Activated T-helper 1 cell treated with anti-CD3 and anti-CD28 coated beads, Interleukin-2, amount 50 U/mL, for 16 hours (primary cell): ENCODE measurements at places on chromosomes 16 and 17.

DNA sequence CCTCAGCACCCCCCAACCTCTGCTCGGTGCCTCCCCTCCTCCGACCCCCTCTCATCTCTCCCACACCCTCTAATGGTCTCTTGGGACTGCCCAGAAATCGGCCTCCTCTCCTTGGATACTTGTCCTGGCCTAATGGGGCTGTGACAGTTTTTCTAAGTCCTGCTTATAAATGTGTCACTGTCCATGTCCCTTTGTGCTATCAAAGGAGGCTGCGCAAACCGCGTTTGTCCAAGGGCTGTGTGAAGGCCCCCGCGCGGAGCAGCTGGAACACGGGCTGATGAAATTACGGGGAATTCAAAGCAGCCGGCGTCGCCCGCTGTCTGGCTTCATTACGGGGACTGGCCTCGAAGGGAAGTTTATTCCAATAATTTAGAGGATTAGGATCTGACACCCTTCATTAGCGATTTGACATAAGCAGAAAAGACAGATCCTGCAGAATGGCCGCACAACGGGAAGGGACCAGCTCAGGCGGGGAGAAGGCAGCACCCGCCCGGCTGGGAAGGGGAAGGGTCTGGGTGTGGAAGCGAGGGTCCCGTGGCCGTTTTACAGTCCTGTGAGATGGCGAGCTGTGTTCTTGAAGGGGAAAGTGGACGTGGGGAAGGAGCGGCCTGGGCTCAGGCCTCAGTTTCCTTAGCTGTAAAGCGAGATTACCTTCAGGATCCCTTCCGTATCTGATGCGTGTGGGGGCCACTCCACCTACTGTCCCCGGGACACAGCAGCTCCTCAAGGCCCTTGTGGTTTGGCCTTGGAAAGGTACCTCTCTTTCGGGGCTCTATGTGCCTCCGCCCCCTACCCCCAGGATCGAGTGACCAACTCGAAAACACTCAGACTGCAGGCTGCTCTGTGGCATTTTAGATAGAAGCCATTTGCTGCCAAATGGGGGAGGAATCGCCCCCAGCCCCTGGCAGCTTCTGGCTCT lies 1.6 kb upstream of the WFIKKN2 start:
- no peak for DNase-seq

DNA sequence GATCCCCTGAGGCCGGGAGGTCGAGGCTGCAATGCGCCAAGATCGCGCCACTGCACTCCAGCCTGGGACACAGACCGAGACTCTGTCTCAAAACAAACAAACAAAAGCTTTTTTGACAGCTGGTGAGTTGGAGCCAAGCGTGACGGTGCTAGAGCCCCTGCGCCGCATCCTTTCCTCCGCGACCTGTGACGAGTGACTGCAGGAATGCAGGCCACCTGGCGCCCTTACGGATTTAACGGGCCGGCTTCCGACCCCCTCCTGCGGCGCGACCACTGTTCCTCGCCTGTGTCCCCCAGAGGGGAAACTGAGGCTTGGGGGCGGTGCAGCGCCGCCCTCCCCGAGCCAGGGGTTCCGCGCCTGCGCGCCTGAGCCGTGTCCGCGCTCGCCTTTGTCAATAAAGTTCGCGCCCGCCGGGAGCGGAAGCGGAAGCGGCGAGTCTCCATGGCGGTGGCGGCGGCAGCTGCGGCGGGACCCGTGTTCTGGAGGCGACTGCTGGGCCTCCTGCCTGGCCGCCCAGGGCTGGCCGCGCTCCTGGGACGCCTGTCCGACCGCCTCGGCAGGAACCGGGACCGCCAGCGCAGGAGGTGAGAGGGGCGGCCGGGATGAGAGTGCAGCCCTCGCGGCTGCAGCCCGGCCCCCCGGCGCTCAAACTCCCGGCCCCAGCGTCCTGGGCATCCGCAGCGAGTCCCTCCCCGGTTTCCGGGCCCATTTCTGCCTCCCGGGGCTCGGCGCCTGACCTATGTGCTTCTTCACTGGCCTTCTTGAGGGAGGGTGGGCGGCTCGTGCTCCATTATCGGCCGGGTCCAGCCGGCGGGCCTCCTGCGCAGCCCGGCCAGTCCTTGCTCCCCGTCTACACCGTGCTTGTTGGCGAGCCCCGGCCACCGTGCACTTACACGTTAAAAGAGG lies at the start of gene PGS1:
PGS1 (plus strand) TSS at position 425 of the 906 bp plus-strand sequence; CDS start at position 442, 17 bp downstream.
- peak; percentile 73 for DNase-seq

GRCh38 chr17:7250695-7251627 lies 573 bp downstream of the CTDNEP1 start:
- DNase-seq = no peak

GRCh38 chr17:54982399-54982798 lies 13.8 kb downstream of the STXBP4 start:
- no peak for DNase-seq

DNA sequence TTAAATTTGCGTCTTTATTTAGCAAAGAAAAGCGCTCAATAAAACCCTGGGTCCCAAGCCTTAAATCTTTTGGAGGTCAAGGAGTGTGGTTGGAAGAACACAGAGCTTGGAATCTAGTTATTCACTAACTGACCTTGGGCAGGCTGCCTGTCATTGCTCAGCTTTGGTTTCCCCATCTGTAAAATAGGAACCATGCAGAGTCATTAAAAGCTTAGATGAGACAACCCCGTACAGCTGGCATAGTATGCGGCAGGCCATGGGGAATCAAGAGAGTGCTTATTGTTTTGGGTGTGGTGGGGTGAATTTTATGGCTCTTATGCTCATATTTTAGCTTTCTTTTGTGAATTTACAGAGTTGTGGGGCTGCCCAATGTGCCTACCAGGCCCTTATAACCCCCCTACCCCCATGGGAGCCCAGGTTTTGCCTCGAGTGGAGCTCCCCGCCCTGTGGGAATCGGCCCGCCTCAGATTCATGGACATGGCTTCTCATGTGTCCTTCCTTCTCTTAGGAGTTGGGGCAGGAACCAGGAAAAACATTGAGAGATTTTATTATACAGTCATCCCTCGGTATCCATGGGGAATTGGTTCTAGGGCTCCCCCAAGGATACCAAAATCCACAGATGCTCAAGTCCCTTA lies 113.5 kb downstream of the CLEC16A start:
- DNase-seq = no peak

GRCh38 chr17:79942011-79942405 lies 93.7 kb downstream of the TBC1D16 start:
- no peak for DNase-seq

DNA sequence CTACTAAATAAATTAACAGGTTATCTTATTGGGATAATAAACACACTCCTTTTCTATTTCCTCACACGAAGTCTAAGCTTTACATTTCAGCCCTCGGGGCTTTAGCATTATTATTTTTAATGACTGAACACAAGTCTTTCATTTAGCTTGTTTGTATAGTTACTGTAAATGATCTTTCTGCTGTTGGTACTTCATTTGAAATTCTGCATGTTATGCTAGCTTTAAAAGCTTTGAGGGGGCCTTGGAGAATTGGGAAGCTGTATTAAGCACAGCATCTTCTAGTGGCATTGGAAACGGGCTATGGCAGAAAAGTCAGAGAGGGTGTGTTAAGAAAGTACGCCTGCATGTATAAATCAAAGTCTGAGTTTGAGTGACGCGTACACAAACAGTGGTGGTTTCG lies 243.7 kb downstream of the FTO start:
- no peak for DNase-seq

DNA sequence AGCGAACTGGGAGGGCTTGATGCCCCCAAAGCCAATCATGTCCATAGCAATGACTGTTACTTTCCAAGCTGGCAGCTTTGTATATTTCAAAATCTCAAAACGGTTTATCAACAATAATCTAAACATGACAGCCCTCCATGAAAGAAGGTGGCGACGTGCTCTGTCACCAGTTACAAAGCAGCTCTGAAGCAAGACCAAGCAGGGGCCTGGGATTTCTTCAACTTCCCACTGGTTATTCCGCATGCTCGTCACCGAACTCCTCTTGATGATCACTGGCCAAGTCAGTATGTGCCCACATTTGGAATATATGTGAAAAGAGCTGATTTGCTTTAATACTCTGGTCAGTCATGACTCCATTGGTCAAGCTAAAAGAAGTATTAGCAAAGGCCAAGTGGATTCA lies 175.6 kb downstream of the VPS53 start:
- DNase-seq = no peak

DNA sequence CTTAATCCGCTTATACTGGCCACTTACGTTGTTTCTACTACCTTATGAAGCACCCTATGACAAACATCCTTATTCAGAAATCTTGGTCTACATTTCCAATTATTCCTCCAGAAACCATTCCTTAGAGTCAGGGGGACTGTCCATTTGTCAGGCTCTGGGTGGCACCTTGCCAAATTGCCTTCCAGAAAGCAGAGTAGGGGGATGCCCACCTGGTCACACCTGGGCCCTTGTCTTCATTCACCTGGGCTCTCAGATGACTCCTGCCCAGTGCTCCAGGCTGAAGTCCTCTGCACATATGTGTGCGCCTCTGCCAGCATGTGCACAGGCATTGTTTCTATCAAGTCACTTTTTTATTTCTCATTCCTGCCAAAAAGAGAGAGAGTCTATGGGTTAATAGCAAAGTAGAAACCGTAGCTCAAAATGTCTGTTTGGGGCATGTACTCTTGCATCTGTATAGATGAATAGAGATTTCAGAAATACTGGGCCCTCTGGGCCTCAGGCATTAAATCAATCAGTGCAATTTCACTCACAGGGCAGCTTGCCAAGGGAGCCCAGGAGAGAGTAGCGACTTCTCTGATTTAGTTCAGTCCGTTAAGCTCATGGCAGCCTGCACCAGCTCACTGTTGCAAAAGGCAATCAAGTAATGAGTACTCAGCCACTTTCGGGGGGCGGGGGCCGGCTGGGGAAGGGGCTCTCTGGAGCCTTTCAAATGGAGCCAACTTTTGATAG lies 104.7 kb downstream of the SOCS1 start:
- DNase-seq = no peak
